Calu3 (cell line): ENCODE measurements at places on chromosomes 13 and 19. TPM values are rescaled to one million over a fixed set of nuclear protein-coding genes. Genes with fewer than 3 reads are reported as not detected.

The MBD3L3 gene
- not detected in 2 replicates for total RNA-seq

DNA sequence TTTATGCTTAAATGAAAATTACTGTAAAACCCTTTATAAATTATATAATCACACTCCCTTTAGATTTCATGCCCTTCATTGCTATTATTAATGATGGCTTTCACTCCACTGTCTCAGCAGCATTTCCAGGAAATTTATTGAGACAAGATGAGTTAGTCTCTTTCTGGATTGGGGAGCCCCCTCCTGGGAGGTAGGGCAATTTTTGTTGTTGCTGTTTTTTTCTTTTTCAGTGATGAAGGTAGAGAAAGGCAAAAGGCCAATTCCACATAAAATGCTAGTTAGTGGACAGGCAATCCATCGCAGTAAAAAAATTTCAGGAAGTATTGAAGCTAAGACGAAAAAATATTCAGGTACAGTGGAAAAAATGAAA is 80.2 kb downstream of the TEX26 start:
- DNase-seq, result peak; percentile 26

The GAPDHS gene
- total RNA-seq, result not detected in 2 replicates

GRCh38 chr13:109231888-109232287 is 554.5 kb downstream of the IRS2 start:
- DNase-seq, result no peak

The MEDAG gene
- total RNA-seq, result 1.6 and 2.3 TPM in 2 replicates
